Ecto neural progenitor cell (in vitro differentiated cells): ENCODE measurements at places on chromosomes 1 and 21.

DNA sequence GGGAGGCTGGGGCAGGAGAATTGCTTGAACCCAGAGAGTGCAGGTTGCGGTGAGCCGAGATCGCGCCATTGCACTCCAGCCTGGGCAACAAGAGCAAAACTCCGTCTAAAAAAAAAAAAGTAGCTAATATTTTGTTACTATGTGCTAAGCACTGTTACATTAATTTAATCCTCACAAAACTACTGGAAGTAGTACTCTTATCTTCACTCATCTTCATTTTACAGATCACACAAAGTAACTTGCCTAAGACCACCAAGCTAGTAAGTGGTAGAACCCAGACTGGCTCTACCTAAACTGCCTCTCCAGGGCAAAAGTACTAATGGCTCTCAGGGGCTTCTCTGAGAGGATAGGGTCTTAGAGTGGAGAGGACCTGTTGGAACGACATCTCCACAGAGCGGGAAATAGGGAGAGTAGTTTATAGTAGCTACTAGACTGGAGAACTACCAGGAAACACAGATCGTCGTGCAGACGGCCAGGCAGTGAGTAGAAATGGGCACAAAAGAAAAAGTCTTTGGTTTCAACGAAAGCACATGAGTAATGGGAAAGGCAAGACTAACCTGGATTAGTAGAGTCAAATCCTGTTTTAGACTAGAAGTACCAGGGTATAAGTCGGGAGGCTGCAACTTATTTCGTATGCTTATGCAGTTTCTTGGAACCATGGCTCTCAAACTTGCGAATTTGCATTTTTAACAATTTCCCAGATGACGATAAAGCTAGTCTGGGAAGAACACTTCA lies 1.4 kb downstream of the CLCC1 start:
- no peak for DNase-seq

DNA sequence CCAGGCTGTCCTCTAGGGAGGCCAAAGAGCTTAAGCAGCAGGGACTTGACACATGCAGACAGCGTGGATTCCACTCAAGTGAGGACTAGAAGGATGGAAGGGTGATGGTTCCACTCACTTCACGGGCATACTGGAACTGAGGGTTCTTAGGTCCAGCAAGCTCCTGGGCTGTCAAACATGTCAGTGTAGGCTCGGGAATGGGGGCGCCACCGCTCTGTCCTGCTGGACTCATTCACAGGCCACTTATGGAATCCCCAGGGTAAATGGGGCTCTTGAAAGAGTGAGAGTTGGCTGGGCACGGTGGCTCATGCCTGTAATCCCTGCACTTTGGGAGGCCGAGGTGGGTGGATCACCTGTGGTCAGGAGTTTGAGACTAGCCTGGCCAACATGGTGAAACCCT lies 27.7 kb upstream of the CSF3R start:
- DNase-seq: no peak

DNA sequence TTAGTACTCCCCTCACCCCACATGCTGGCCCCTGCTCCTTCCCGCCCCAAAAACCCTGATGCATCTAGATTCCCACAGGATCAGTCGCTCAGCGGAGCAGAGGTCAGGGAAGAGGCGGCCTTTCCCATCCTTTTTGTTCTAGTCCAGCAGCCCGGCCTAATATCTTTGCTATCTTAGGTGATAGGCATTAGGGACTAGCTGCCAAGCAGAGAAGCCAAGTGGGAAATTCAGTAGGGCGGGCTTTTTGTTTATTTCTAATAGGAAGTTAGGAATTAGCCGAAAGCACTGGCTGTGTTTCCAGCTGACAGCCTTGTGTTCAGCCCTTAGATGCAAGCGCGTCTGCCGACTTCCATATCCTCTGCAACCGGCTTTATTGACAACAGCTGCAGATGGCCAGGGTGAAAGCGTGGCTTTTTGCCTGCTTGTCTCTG lies 59.0 kb upstream of the BCAR3 start:
- peak; percentile 78 for DNase-seq

- DNase-seq: no peak
Measured at GRCh38 chr1:157306896-157307295, 168.7 kb upstream of the ETV3 start.

DNA sequence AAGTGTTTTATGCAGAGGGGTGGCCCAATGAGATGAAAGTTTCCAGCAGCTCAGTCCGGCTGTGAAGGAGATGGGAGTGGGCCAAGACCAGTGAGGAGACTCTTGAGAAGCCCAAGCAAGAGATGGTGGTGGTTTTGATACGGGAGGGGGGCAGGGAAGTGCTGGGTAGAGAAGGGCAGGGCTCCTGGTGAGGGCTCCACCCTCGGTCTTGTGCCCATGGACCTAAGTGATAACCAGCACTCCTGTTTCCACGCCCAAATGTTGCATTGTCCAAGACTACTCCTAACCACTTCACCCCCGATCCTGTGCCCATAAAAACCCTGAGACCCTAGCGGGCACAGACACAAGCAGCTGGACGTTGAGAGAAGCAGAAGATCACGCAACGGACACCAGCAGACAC lies 140.9 kb downstream of the MIS18A start:
- DNase-seq: no peak

- no peak for DNase-seq
Measured at GRCh38 chr1:226978432-226979114, 38.5 kb downstream of the COQ8A start.

GRCh38 chr21:14271053-14271452 lies 55.1 kb downstream of the RBM11 start:
- no peak for DNase-seq

DNA sequence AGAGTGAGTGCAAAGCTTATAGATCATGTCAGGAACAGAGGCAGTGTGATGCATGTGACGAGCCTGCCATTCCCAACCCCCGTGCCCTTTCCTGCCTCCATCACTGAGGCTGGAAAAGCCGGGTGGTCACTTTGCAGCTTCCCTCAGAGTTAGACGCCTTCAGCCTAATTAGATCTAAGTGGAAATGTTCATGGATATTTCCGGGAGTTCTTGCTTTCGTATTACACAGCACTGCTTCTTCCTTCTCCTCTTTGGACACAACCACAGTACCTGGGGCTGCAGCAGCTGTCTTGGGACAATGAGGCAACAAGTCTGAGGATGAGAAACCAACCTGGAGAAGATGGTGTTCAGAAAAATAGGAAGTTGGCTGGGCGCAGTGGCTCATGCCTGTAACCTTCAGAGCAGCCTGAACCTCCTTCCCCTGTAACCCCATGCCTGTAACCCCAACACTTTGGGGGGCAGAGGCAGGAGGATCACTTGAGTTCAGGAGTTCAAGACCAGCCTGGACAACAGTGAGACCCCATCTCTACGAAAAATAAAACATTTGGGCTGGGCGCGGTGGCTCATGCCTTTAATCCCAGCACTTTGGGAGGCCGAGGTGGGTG lies 24.5 kb downstream of the SERINC2 start:
- DNase-seq: no peak

GRCh38 chr1:14666962-14667650 lies 68.6 kb downstream of the KAZN start:
- DNase-seq: no peak

GRCh38 chr1:113861641-113862040 lies 9.9 kb downstream of the PTPN22 start:
- DNase-seq: no peak

DNA sequence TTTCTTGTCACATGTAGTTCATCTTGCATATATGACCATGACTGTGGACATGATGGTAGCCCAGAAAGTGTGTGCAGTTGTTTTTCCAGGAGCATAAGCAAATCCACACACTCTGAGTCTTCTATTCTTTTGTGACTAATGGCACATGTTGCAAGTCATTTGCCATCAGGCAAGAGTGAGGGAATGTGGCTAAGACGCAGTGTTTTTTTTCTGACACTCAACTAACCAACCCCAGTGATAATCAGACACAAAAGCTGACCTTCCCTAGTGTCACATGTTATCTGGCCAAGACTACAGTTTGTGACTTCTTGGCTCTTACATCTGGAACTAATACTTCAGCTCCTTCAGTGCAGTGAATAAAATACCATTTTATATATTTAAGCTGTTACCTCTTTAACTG lies 108.8 kb downstream of the ITSN1 start:
- no peak for DNase-seq

DNA sequence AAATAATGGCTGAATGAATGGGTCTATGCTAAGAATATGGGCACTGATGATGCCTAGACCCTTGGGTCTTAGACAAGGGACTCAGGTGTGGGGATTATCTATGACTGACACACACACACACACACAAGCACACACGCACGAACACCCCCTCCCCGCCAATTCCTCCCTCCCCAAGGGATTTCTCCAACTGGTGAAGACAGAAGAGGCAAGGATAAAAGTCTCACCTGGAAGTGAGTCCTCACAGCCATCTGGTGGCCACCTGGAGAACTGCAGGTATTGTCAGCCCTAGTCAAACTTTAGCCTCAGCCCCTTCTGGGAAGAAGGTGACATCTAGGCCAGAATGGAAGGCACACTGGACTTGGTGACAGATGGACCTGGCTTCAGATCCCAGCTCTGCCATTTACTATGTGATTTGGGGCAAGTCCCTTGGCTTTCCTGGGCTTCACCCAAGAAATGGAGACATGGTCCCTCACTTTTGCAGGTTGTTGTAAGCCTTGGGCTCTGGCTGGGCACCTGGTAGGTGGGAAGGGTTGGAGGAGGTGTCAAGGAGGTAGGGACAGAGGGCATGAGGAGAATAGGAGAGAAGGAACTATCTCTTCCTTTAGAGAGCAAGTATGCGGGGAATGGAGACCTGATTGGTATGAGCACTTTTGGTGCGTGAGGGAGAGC lies 4.0 kb upstream of the GPR3 start:
- peak; percentile 70 for DNase-seq

DNA sequence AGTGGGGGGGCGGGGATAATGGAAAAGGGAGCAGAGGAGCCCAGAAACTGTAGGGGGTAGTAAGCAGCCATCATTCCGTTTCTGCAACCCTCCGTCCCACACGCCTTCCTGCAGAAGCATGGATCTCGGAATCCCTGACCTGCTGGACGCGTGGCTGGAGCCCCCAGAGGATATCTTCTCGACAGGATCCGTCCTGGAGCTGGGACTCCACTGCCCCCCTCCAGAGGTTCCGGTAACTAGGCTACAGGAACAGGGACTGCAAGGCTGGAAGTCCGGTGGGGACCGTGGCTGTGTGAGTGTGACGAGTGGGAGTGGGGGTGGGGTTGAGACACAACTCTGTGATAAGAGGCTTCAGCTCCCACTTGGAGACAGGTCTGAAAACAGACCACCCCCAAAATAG lies 706 bp downstream of the CREB3L4 start:
- DNase-seq: no peak

- DNase-seq: no peak
Measured at GRCh38 chr1:173295995-173296394, 88.9 kb upstream of the TNFSF4 start.

- peak; percentile 47 for DNase-seq
Measured at GRCh38 chr1:41902159-41902577, 16.6 kb downstream of the HIVEP3 start.

DNA sequence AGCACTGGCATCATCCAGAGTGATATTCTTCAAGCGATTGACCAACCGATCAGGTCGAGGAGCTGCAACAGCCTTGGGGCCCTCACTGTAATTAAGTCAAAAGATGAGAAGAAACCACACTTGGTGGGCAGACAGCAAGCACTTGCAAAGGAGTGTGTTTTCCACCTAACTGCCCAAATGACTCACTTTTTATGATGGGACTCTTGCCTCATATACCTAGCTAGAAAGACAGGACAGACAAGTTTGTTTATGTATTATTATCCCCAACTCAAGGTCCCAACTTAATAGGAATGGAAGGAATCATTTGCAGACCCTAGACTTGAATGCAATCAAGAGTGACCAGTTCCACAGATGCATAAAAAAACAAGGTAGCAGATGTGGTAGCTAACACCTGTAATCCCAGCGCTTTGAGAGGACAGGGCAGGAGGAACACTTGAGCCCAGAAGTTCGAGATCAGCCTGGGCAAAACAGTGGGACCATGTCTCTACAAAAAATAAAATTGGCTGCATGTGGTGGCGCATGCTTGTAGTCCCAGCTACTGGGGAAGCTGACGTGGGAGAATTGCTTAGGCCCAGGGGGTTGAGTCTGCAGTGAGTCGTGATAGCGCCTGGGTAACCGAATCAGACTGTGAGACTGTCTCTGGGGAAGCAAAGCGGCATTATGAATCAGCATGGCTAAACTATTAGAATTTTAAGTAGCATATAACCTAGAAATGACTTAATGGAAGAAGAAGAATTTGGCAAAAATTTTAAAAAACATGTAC lies 2.3 kb upstream of the NRAS start:
- DNase-seq: no peak

- peak; percentile 95 for DNase-seq
Measured at GRCh38 chr1:32886004-32886827, at the start of gene HPCA. TSS of gene HPCA (plus strand) at chr1:32886491. CDS start at chr1:32888899, 2,408 bp downstream.

DNA sequence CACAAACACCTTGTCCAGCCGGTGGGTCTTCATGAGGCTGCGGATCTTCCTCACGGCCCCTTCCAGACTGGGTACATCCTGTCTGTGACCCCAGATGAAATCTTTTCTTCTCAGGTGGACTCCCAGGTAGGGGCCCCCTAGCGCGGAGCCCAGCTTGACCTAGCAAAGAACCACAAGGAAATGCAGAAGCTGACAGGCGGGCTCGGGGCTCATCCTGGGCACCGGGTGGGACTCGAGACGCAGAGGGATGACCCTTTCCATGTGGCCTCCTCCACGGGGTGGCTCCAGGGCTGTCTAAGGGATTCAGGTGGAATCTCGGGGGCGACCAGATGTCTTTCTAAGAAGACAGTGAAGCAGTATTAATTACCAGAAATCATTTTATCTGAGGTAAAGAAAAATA lies 17.8 kb downstream of the POFUT2 start:
- no peak for DNase-seq

DNA sequence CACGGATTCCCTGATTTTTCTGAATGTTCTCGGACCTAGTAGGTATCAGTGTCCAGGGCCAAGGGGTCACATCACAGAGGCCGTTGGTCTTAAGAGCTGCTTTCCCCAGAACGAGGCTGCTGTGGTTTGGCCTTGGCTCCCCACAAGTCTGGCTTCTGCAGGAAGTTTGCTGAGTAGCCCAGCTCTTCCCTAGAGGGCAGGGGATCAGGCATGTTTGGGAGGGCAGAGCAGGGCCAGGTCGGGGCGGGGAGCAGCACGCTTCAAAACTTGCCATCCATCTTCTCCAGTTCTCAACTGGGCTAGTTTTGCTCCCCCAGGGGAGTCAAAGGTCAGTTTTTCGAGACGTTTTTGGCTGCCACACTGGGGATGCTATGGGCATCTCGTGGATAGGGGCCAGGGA lies 37.0 kb downstream of the MAN1C1 start:
- DNase-seq: peak; percentile 29

GRCh38 chr1:152398812-152399698 lies 15.0 kb downstream of the CRNN start:
- DNase-seq: no peak

DNA sequence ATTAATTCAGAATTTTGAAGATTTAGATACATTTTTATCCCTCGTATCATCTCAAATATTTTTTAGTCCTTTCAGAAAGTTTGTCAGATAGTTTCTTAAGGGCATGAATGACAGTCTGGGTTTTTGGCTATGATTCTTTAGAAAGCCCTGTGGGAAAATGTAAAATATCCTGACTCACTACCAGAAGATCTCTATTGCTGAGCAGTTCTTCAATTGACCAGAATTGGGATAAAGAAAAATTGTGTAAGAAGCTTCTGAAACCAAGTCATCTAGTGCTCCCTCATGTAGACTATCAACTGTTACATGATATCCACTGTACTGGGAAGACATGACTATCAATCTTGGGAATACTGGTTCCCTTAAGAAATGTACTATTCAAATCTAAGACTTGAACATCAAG lies 608.3 kb upstream of the CHRM3 start:
- DNase-seq: no peak

GRCh38 chr1:33517596-33518250 lies 45.3 kb downstream of the ZSCAN20 start:
- DNase-seq: no peak

GRCh38 chr21:14452031-14452726 lies 69.2 kb upstream of the HSPA13 start:
- no peak for DNase-seq
